ENCODE measurements at places on chromosomes 1 and 21. TPM values are rescaled to one million over a fixed set of nuclear protein-coding genes. Genes with fewer than 3 reads are reported as not detected.

Gene NUDT4B
- total RNA-seq: 40.6 TPM

Gene PSMD4
- 216 TPM for total RNA-seq

Gene S100A14
- not detected for total RNA-seq

Gene TNFRSF9
- 0.07 TPM for total RNA-seq

- no peak for DNase-seq
Measured at GRCh38 chr1:203537806-203538464, 44.0 kb downstream of the OPTC start.

DNA sequence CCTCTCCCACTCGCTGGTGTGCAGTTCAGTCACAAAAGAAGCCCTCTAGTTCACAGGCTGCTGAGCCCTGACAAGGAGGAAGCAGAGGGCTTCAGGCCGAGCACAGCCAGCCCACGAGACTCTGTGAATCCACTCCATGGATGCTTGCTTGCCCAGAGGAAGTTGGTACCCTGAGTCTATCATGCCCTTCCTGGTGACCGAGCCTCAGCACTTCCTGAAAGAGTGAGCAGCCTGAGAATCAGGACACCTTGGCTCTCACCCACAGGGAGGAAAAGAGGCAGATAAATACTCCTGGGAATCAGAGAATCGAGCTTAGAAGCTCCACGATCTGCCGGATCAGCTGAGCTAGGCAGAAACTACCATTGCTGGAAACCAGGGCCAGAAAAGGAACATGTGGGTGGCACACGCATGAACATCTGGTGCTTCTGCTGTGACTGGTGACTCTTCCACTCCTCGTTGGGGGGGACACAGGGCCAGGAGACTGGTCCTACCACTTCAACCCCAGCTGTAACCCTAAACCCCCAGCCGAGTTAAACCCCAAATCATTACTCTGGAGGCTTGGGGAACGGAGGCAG lies 376.3 kb upstream of the CAMK1G start:
- no peak for DNase-seq

DNA sequence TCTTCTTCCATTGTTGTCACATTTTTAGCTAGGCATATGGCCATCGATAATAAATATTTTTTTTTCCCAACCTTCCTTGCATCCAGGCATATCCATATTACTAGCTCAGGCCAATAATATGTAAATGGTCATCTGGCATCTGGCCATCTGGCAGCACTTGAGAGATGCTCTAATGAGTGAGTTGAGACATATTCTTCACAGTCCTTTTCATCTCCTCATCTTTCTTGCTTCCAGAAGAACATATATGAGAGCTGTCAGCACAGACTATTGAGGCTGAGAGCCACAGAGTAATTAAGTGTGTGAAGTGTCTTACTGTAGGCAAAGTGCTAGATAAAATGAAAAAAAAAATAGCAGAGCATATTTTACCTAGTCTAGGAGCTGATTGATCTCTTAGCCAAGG lies 628.4 kb upstream of the TMPRSS15 start:
- no peak for DNase-seq

GRCh38 chr1:21263653-21264225 lies 26.5 kb downstream of the ECE1 start:
- DNase-seq: no peak

- DNase-seq: no peak
Measured at GRCh38 chr1:44810101-44810761, 1.9 kb downstream of the BTBD19 start.

DNA sequence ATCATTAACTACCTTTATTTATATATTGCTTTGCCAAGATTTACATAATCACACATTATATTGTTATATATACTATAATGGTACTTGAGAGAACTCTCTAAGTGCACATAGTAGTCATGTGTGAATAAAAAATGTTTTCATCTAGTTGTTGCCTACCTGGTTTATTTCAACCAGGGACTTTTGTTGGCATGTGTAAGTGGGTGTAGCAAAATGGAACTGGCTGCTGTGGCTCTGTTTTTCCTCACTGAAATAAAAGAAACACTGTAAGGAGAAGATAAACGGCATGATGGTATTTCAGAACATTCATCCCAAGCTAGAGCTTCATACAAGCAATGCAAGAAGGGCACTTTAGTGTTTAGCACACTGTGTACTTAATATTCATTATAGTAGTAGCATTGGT lies 14.9 kb downstream of the RBBP4 start:
- no peak for DNase-seq

- DNase-seq: no peak
Measured at GRCh38 chr1:223225061-223225460, 82.0 kb upstream of the TLR5 start.

DNA sequence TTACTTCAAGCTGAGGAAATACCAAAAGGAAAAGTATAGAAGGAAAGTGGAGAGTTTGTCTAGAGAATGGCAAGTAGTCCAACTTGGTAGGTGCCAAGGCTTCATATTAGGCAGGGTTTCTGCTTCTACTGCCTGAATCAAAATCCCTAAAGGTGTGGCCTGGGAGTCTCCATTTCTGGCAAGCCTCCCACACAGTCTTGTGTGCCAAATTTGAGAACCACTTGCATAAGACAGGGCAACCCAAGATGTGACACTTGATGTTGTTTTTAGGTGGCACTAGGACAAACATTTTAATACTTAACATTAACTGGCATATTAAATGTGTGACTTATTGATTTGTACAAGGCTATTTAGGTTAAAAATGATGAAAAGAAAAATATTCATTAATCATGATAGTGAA lies 60.1 kb downstream of the ATG4C start:
- DNase-seq: no peak

Measured in NCI-H460 (cell line).